Kidney (tissue), 22 donors: ENCODE measurements at places on chromosomes 2 and 18.

DNA sequence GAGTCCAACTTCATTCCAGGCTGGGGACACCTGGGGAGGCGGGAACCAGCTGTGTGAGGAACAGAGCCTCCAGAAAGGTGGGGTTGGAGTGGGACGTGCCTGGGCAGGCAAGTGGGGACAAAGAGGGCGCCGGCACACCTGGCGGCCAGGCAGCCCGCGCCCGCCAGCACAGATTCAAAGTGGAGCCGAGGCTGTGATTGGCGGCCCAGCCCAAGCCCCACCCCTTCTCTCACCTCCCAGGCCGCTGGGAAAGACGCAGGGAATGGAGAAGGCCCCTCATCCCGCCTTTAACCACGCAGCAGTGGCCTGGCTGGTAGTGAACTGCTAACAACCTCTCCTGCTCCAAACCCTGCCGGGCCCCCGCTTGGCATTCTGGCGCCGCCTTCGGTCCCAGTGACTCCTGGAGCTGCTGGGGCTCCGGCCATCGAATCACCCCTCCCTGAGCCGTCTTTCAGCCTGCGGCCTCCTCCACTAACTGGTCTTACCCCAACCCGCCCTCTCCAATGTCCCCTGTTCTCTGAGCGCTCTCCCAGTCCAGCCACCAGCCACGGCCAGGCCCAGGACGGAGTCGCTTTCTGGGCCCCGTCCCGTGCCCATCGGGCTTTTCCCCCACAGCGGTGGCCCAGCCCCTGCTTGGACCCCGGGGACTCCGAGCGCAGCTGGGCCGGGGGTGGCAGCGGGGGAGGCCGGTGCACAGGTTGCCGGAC lies 27.9 kb upstream of the PTMA start:
- DNase-seq = peak; percentile 69

DNA sequence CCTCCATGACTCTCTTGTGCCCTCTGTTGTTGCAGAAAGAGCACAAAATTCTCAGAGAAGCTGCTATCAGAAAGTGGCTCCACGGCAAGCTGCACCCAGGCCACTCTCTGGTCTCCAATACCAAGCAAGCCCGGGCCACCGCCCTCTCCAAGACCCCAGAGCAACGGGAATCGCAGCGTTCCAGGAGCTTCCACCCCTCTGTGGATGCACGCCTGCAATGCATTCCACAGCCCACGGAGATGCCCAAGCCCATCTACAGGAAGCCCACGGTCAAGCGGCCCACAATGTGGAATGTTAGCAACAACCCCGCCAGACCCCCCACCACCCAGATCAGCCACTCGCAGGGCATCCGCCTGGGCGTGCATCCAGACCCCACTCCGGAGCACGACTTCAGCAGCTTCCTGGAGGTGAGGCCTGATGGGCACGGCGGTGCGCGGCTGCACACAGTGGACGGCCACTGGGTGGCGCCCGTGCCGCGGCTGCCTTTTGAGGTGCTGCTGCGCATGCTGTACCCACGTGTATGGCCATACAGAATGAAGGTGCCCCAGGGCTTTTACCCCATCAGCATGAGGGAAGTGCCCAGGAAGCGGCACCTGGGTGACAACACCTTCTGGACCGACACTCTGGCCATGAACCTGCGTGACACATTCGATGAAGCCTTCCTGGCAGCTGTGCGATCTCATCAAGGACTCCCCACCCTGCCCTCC lies 6.3 kb downstream of the ANKRD53 start:
- peak; percentile 42 for DNase-seq

DNA sequence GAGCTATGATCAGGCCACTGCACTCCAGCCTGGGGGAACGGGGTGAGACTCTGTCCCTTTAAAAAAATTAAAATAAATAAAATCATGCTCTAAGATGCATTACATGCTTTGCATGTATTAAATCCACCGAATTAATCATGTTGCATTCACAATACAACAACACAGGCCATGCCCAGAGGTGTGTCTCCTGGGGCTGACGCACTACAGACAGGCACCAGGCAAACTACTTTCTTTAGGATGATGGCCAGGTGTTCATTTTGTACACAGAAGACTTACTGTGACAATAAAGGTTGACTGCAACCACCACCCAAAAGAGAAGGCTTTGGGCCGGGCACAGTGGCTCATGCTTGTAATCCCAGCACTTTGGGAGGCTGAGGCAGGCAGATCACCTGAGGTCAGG lies 226.8 kb upstream of the PXDN start:
- DNase-seq = no peak

- no peak for DNase-seq
Observed at GRCh38 chr2:641872-642815, 35.1 kb downstream of the TMEM18 start.
